Stomach (tissue), 19 donors: ENCODE measurements at places on chromosomes 4 and X.
A peak's percentile ranks its signal among the peaks of the same experiment; 100 is the strongest.

- H3K27me3 ChIP-seq, result no peaks in the 10 kb centered on the region
- no peak for DNase-seq
- no peaks in the 10 kb centered on the region for H3K4me1 ChIP-seq
- no peak overlapping the region for H3K4me3 ChIP-seq
- H3K27ac ChIP-seq, result no peak overlapping the region
- H3K36me3 ChIP-seq, result no peaks in the 10 kb centered on the region
Observed at GRCh38 chr4:142307857-142308256, 538.2 kb downstream of the INPP4B start.

- H3K36me3 ChIP-seq, result no peaks in the 10 kb centered on the region
- no peak for DNase-seq
- no peak overlapping the region for H3K4me3 ChIP-seq
- no peak overlapping the region for H3K27ac ChIP-seq
- no peaks in the 10 kb centered on the region for H3K27me3 ChIP-seq
Observed at GRCh38 chr4:15868111-15868510, 70.4 kb downstream of the FGFBP1 start.

DNA sequence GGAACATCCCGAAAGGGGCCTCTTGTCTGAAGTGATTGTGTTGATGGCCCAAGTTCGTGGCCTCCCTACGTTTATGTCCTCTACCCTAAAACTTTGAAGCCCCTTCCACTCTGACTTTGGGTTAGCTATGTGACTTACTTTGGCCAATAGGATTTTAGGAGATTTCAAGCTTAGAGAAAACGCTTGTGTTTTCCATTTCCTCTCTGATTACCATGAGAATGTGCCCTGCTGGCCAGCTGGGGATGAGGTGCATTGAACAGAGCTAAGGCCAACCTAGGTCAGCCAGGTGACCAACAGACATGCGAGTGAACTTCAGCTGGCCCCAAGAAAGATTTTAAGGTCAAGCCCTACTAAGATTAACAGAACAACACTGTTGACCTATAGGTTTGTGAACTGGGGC, 82.4 kb downstream of the SLC2A9 start:
- H3K27ac ChIP-seq, result no peak overlapping the region
- no peaks in the 10 kb centered on the region for H3K4me1 ChIP-seq
- H3K27me3 ChIP-seq, result no peaks in the 10 kb centered on the region
- no peak overlapping the region for H3K4me3 ChIP-seq
- no peak for DNase-seq
- H3K36me3 ChIP-seq, result no peaks in the 10 kb centered on the region

- no peaks in the 10 kb centered on the region for H3K36me3 ChIP-seq
- no peaks in the 10 kb centered on the region for H3K27me3 ChIP-seq
- no peak for DNase-seq
- no peaks in the 10 kb centered on the region for H3K4me1 ChIP-seq
- H3K27ac ChIP-seq, result no peak overlapping the region
- H3K4me3 ChIP-seq, result no peak overlapping the region
Observed at GRCh38 chr4:169367826-169368225, 97.1 kb upstream of the SH3RF1 start.

DNA sequence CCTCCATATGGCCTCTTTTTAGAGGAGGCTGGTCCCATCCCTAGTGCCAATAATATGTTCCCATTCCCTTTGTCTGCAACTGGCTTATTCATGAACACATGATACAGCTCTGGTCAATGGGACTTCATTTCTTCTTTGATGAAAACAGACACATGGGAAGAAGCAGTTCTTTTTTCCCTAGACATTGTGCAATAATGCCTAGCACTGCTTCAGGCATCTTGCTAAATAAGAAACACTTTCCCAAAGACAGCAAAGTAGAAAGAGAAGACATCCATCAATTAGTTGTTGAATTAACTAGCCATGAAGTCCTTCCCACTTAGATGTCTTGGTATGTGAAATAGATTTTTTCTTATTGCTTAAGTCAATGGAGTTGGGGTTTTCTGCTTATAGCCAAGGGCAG, 40.1 kb upstream of the TRPC3 start:
- DNase-seq, result no peak
- H3K27ac ChIP-seq, result no peak overlapping the region
- no peaks in the 10 kb centered on the region for H3K36me3 ChIP-seq
- no peaks in the 10 kb centered on the region for H3K27me3 ChIP-seq
- no peaks in the 10 kb centered on the region for H3K4me1 ChIP-seq
- no peak overlapping the region for H3K4me3 ChIP-seq

DNA sequence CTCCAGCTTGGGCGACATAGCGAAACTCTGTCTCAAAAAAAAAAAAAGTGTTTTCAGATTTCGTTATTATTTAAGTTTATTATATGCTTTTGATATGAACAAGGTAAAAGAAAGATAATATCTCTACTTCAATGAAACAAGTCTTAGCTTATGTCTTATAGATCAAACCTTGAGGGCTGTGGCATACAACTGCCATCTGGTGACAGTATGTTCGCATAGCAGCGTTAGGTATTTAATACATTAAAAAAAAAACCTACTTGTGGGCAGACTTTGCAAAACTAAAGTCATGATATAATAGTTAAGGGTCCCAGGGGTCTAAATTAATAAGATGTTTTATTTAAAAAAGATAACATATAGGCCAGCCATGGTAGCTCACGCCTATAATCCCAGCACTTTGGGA, 161.2 kb upstream of the AMOT start:
- peaks cover 8% of the 10 kb centered on the region for H3K27me3 ChIP-seq
- no peaks in the 10 kb centered on the region for H3K36me3 ChIP-seq
- no peak overlapping the region for H3K27ac ChIP-seq
- DNase-seq, result peak; percentile 12

DNA sequence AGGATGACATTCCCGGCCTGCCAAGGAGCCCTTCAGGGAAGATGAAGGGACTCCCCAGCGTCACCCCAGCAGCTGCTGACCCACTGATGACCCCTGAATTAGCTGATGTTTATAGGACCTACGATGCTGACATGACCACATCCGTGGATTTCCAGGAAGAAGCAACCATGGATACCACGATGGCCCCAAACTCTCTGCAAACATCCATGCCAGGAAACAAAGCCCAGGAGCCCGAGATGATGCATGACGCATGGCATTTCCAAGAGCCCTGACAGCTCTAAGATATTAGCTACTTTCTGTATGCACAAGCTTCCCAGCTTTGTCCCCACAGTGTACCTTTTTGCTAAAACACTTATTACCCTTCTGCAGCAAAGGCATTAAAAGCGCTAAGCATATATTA, 14.4 kb downstream of the AMBN start:
- no peak overlapping the region for H3K27ac ChIP-seq
- H3K4me1 ChIP-seq, result no peaks in the 10 kb centered on the region
- H3K27me3 ChIP-seq, result no peaks in the 10 kb centered on the region
- no peaks in the 10 kb centered on the region for H3K36me3 ChIP-seq
- DNase-seq, result no peak
- no peak overlapping the region for H3K4me3 ChIP-seq

DNA sequence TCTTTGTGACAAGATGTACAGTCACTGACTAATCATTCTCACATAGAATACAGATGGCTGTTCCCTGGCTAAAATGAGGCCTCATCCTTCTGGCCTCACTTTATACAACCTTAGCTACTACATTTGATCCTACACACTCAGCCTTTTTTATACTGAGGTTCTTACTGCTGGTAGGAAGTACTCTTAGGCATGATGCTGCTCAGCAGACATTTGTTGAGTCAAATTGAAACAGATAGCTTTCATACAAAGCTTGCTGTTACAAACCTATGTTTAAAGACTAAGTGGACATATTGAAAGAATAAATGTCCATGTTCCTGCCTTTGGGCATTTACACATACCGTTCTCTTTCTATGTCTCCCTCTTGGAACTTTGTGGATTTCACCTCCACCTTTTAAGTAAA, 154.9 kb downstream of the NPFFR2 start:
- H3K36me3 ChIP-seq, result no peaks in the 10 kb centered on the region
- H3K4me1 ChIP-seq, result no peaks in the 10 kb centered on the region
- no peak overlapping the region for H3K27ac ChIP-seq
- no peaks in the 10 kb centered on the region for H3K27me3 ChIP-seq
- H3K4me3 ChIP-seq, result no peak overlapping the region

- no peak for DNase-seq
- H3K36me3 ChIP-seq, result no peaks in the 10 kb centered on the region
- no peaks in the 10 kb centered on the region for H3K27me3 ChIP-seq
- H3K27ac ChIP-seq, result no peak overlapping the region
Observed at GRCh38 chr4:72558655-72559054, 10.4 kb downstream of the ADAMTS3 start.

DNA sequence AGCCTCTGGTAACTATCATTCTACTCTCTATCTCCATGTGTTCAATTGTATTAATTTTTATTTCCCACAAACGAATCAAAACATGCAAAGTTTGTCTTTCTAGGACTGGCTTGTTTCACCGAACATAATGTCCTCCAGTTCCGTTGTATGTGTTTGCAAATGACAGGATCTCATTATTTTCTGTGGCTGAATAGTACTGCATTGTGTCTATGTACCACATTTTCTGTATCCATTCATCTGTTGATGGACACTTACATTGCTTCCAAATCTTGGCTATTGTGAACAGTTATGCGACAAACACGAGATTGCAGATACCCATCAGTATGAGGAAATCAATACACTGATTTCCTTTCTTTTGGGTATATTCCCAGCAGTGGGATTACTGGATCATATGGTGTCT, 8.4 kb upstream of the LDOC1 start:
- no peak overlapping the region for H3K4me3 ChIP-seq
- DNase-seq, result no peak
- no peaks in the 10 kb centered on the region for H3K36me3 ChIP-seq
- no peaks in the 10 kb centered on the region for H3K4me1 ChIP-seq
- H3K27me3 ChIP-seq, result no peaks in the 10 kb centered on the region
- no peak overlapping the region for H3K27ac ChIP-seq

DNA sequence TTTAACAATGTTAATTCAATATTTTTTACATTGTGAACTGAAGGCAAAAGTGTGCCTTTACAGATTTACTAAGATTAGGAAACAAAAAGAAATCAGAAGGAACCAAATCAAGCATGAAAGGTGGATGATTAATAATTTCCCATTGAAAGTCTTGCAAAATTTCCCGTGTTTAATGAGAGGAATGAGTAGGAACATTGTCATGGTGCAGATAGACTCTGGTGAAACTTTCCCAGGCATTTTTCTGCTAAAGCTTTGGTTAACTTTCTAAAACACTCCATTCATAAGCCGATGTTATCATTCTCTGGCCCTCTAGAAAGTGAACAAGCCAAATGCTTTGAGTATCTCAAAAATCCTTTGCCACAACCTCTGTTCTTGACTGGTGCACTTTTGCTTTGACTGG, 1522.8 kb upstream of the PABPC4L start:
- no peaks in the 10 kb centered on the region for H3K4me1 ChIP-seq
- H3K4me3 ChIP-seq, result no peak overlapping the region
- H3K36me3 ChIP-seq, result no peaks in the 10 kb centered on the region
- no peaks in the 10 kb centered on the region for H3K27me3 ChIP-seq
- H3K27ac ChIP-seq, result no peak overlapping the region

DNA sequence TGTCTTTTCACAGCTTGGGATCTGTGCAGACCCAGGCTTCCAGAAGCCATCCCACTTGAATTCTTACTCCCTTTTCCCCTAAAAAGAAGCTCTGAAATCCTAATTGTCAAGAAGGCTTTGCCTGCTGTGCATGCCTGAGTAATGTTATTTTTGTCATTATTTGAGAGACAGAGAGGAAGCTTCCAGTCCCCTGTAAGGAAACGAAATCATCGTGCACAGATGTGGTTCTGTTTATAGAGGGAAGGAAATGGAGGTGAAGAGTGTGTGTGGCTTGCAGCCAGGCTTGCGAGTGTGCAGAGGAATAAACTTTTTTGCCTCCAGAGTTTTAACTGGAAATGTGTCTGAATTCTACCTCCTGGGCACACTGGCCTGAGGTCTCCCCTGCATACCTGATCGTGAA, 70.2 kb downstream of the TBL1X start:
- no peak overlapping the region for H3K27ac ChIP-seq
- no peaks in the 10 kb centered on the region for H3K36me3 ChIP-seq
- no peak for DNase-seq
- H3K4me1 ChIP-seq, result no peaks in the 10 kb centered on the region
- no peaks in the 10 kb centered on the region for H3K27me3 ChIP-seq

DNA sequence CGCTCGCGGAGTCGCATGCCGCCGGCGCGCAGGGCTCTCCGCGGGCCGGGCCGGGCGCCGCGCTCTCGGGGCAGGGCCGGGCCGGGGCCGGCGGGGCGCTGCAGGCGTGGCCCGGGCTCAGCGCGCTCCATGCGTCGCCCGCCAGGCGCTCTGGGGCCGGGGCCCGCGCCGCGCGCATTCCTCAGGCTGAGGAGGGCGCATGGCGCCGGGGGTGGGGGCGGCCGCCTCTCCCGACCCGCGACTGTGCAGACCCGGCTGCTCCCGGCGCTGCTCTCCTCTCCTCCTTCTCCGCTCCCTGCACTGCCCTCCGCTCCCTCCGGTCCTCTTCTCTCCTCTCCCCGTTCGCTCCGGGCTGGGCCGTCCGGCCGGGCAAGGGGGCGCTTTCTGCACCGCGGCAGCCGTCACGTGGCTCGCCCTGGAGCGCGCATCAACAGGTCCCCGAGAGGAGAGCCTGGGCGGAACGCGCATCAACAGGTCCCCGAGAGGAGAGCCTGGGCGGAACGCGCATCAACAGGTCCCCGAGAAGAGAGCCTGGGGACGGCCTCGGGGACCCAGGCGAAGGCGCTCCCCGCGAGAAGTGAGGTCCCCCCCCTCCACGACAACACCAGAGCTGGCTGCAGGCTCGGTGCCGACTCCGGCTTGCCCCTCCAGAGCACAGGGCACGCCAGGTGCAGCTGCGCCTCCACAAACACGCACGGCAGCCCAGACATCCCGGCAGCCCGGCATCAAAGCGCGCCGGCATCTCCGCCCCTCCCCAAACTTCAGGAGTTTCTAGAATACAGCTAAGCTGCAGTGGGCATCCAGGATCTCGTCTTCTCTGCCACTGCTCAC, 12.9 kb downstream of the PPP2R3B start:
- H3K4me3 ChIP-seq, result peak overlapping the region; percentile 37
- no peaks in the 10 kb centered on the region for H3K36me3 ChIP-seq
- peaks cover 28% of the 10 kb centered on the region for H3K4me1 ChIP-seq
- peaks cover 61% of the 10 kb centered on the region for H3K27me3 ChIP-seq

DNA sequence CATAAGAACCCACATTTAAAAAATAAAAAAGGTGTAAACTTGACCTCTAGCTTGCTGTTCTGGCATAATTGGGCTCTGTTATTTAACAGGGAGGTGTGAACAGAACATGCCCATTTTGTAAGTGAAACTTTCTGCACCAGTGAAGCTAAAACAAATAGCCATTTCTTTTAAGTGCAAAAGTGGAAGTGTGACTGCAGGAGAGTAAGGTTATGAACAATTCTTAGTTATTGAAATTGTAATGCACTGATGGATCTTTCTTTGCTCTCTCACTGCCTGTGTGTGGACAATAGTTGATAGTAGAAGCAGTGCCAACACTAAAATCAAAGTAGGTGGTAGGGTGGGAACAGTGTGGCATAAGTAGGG, 12.6 kb downstream of the P2RY10 start:
- DNase-seq, result no peak
- H3K27me3 ChIP-seq, result no peaks in the 10 kb centered on the region
- no peaks in the 10 kb centered on the region for H3K4me1 ChIP-seq
- no peak overlapping the region for H3K27ac ChIP-seq
- H3K36me3 ChIP-seq, result no peaks in the 10 kb centered on the region

DNA sequence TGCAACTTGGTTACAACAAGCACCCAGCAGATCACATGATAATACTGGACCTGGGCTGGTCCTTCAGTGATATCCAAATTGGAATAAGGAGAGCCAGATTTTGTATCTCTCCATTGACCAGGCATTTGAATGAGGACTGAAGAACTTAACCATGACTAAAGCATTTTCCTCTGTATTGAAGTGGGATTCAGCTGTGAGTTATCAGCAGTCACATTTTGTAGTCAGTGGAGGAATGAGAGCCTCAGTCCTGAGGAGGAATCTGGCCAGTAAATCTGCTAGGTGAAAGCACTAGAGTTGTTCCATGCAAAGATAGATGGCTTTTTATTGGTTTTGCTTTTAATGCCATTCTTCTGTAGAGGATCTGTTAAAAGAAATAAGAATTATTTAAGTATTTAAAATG, 1506.0 kb downstream of the PCDH7 start:
- DNase-seq, result no peak
- no peaks in the 10 kb centered on the region for H3K4me1 ChIP-seq
- no peaks in the 10 kb centered on the region for H3K27me3 ChIP-seq
- H3K27ac ChIP-seq, result no peak overlapping the region
- H3K36me3 ChIP-seq, result no peaks in the 10 kb centered on the region
